AG10803 (cell line): ENCODE measurements at places on chromosomes 4 and X.

DNA sequence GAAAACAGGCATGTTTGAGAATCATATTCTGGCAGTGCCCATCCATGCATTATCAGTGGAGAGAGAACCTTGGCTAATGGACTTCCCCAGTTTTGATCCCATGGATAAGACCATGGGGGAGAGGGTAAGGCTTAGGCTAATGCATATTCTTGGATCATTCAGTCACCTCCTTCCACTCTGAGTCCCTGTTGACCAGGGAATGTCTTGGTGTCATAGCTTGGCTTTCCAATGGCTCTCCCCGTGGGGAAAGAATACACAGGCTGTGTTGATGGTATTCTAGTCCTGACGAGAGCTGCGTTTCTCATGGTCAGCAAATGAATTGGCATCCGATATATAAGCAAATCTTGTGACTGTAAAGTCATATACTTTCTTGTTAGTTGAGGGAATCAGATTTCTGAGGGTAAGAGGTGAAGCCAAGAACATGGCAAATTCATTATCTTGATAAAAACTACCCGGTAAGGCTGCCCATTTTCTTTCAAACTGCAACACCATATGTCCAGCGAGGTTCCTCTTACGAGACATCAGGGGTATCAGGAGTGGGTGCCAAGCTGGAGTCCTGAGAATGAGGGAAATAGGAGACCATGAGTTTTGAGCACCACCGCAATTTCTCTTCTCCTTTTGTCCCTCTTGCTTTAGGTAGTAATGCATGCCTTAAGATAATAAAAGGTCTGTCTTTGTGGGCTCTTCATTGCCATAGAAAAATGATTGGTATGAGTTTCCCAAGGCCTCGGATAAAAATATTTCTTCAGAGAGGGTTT is 18.0 kb downstream of the RHOH start:
- peak; percentile 8 for DNase-seq

DNA sequence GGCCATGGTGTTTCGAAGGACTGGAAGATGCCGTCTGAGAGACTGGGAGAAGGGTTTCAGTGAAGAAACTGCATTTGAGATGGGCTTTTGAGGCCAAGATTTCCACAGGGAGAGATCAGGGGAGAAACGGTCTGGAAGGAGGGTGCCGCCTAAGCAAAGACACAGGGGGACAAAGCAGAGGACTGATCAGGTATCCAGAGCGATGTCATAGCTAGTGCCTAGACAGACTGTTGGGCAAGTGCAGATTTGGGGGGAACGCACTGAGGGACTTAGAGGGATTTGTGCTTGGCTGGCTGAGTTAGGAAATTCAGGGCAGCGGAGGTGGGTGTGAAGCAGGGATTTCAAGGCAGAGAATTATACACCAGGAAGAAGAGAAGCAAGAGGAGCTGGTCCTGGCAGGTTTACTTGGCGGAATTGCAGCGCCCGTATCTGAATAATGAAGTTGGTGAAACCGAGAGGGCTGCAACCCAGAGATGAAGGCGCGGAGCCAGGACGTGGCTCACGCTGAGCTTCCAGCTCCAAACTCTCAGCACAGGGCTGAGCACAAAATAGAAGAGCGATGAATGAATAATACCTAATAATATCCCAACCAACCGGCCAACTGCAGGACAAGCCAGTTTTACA is 106.9 kb downstream of the MAML3 start:
- no peak for DNase-seq

GRCh38 chr4:180571516-180572055 is 1671.6 kb upstream of the TENM3 start:
- no peak for DNase-seq

DNA sequence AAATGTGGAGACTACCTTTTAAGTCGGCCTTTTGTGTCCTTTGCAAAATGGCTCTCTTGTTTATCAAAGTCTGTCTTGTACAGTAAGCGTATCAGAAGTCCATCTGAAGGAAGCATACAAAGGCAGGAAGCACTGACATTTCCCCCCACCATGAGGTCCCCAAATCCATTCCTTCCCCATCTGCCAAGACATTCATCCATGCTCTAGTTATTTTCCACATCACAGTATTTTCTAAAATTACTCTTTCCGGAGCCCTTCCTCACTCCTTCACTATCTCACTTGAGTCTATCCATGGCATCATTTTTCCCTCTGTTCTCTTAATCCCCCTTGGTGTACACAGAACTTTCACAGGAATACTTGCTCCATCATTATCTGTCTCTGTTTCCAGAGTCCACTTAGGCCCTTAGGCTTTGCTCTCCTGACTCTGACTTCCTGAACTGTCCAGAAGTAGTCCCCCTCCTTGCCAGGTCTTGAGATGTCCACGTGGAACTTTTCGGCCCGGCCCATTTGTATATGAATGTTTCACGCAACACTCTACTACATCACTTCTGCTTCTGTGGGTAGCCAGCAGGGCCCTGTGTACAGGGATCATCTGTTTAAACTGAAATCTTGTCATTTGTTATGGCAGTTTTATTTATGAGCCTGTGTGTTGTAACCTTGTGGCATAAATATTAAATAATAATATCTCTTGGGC is 2.1 kb downstream of the SEL1L3 start:
- DNase-seq = no peak

- DNase-seq = no peak
Measured at GRCh38 chrX:19064175-19064574, 58.1 kb downstream of the ADGRG2 start.

DNA sequence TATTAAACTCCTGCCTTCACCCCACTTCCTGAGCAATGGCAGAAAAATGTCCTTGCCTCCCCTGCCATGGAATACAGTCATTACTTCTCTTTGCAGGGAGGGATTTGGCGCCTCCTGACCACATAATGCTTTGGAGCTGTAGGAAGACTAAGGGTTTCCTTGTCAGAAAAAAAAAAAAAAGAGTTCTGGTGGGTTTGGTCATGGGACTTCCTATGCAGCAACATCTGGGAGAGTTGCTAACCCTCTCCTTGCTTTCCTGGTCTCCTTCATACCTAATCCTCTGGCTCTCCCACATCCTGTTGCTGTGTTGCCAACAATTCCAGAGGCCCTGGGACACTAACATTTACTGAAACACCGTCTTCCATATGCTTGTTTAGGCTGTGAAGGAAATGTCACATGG is 75.1 kb upstream of the MBNL3 start:
- DNase-seq = peak; percentile 16

GRCh38 chr4:140497747-140498636 is at the start of gene MGAT4D:
Gene MGAT4D, minus strand, starts transcription at chr4:140498293. Its CDS starts 71 bp downstream, at chr4:140498222.
- no peak for DNase-seq

- DNase-seq = peak; percentile 58
Measured at GRCh38 chrX:46841346-46841745, 4.5 kb downstream of the RP2 start.

- no peak for DNase-seq
Measured at GRCh38 chr4:1623400-1623799, 60.7 kb downstream of the FAM53A start.

DNA sequence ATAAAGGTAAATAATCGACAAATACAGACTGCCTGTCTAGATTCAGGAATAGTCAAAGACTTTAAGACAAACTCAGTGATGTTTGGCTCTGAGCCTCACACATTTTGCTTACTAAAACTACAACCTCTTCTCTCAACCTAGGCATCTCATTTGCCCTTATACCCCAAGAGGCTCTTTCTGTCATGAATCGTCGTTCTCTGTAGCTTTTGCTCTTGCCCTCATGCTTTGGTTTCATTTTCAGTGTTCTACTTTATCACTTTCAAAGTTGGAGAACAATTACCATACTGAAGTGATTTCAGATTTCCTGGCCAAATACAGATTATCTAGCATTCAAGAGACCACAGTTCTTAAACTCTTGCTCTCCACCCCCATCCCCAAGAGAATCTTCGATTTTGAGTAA is 114.1 kb upstream of the RAP2C start:
- DNase-seq = no peak

DNA sequence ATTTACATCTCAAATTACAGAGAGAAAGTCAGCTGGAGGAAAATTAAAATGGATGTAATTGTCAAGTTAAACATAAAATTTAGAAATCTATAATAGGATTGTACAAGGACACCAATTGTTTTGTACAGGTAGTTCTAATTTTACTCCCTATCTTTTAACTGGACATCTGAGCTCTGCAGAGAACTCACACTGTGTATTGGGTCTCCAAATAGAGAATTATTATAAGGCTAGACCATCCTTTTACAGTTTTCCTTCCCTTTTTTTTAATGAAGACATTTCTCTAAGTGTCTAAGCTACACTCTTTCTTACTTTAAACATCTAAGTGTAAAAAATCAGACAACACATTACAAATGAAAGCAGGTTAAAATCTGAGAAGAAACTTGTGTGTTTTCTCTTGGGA is 78.4 kb upstream of the GC start:
- no peak for DNase-seq

- DNase-seq = peak; percentile 81
Measured at GRCh38 chr4:71026086-71026485, 32.6 kb downstream of the DCK start.

DNA sequence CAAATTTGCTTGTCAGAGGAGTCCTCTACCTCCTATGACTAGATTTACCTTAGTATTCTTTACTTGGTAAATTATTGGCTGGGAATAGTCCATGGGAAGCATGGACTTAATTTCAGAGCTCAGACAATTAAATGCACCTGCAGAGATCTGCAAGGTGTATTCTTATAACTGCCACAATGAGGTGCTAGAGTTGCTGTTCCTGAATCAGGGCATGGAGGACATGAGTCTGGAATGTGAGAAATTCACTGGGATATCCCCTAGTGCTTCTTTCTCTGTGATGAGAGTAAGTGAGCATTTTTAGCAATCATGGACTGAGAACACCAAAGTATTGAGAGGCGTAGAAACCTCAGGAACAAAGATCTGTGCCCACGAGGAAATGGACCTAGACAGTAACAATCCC is 32.9 kb upstream of the GRID2 start:
- no peak for DNase-seq

- DNase-seq = no peak
Measured at GRCh38 chr4:156950090-156950489, 21.5 kb downstream of the PDGFC start.

- DNase-seq = no peak
Measured at GRCh38 chr4:80360900-80361299, 25.4 kb downstream of the CFAP299 start.

GRCh38 chr4:54099287-54099747 is 646 bp upstream of the GSX2 start:
- no peak for DNase-seq

GRCh38 chrX:1205681-1206611 is 6.5 kb downstream of the CRLF2 start:
- peak; percentile 62 for DNase-seq

- no peak for DNase-seq
Measured at GRCh38 chr4:152935143-152935542, 980 bp upstream of the FHDC1 start.

DNA sequence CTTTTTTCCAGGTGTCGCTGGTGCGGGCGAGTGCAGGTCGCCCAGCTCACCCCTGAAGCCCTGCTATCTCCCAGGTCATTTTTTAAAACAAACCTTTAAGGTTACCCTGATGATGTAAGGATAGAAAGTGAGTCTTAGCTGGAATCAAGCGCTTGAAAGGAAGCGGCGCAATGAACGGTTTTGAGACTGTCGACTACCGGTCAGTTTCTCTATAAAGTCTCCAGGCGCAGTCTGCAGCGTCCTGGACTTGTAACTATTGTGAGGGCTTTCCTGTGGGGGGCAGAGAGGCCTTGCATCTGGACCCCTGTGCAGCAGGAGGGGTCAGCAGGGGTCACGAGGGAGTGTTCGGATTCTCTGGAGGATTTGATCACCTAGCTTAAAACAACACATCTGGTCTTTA is 1.6 kb downstream of the KIT start:
- peak; percentile 6 for DNase-seq

- peak; percentile 56 for DNase-seq
Measured at GRCh38 chrX:828411-828959, 197.9 kb downstream of the SHOX start.

- DNase-seq = no peak
Measured at GRCh38 chr4:133647206-133647605, 498.1 kb downstream of the PCDH10 start.

GRCh38 chrX:43065978-43066377 is 288.0 kb upstream of the PPP1R2C start:
- no peak for DNase-seq

GRCh38 chr4:99061048-99061700 is 27.4 kb downstream of the ADH5 start:
- DNase-seq = peak; percentile 46

DNA sequence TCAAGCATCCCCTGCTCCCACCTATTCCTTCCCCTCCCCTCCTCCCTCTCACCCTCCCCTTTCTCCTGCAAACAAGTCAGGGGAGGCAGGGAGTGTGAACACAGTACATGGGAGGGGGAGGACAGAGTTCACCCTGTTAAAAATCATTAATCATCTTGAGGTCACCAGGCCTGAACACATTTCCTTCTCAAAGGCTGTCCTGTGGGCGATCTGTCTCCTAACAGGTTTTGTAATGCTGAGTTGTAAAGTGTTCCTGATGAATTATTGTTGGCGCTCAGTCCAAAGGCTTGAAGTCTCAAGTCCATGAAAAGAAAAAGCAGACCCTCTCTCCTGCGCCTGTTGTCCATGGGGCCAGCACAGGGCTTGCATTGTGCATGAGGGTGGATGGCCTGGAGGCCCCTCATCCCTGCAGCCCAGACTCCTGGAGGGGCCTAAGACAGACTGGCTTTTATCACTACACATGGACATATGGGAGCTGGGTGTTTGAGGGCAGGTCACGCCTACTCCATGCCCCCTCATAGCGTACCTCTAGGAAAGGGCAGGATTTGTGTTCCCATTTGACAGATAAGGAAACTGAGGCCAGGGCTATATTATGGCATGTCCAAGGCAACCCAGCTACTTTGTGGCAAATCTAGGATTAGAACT is 189.1 kb downstream of the RAB28 start:
- DNase-seq = peak; percentile 7

DNA sequence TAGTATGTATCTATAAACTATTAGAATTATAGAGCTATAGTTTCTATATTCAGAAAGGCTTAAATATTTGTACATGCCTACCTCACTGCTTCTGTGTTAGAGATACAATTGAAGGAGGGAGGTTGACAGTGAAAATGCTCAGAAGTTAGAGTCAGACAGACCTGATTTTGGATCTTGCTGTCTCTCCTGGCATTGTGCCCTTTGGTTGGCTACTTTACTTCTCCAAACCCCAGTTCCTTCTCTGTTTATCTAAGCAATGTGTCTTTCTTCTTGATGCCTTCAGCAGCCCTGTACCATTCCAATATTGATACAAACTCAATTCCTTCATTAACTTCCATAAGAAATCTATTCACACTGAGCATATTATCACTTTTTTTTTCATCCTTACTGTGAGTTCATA is 28.7 kb downstream of the CCNG2 start:
- no peak for DNase-seq

- peak; percentile 38 for DNase-seq
Measured at GRCh38 chrX:50700921-50701320, 113.1 kb downstream of the SHROOM4 start.

- no peak for DNase-seq
Measured at GRCh38 chrX:139892512-139892911, 40.3 kb downstream of the ATP11C start.

GRCh38 chr4:152696764-152697261 is 17.0 kb upstream of the TMEM154 start:
- DNase-seq = no peak

DNA sequence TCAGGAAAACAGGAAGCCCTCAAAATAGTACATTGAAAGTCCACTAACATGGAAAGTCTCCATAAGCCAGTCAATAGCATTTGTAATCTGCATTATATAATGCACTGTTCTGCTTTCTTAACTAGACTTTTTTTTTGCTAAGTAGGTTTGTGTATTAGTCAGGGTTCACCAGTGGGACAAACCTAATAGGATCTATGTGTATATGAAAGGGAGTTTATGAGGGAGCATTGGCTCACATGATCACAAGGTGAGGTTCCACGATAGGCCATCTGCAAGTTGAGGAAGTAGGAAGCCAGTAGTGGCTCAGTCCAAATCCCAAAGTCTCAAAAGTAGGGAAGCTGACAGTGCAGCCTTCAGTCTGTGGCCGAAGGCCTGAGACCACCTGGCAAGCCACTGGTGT is 116.0 kb downstream of the MXRA5 start:
- DNase-seq = no peak
